ENCODE measurements at places on chromosomes 5 and 9.

- DNase-seq = no peak
Observed at GRCh38 chr5:76145945-76146344, 62.8 kb downstream of the SV2C start.

GRCh38 chr9:22211588-22212360 lies 202.7 kb upstream of the CDKN2B start:
- DNase-seq = no peak

DNA sequence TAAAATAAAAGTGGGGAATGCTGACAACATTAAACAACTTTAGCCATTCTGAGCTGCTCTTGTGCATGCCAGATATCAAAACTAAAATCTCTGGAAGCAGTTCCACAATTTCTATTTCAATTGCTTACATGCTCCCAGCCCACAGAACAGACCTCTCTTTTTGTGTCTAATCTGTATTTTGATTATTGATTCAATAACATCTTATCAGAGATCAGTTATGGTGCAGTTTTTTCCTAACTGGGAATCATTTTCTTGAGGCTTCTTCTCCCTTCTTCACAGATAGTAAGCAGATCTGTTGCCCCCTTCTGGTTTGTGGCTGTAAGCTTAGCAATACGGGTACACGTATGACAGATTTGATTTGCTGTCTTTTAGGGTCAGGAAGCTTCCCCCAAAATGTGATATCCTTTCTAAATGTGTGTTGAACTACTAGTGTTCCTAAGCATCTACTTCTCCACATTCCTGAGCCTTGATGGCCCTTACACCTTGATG lies 39.4 kb downstream of the MRPS27 start:
- DNase-seq = no peak

- DNase-seq = no peak
Observed at GRCh38 chr5:38831117-38831516, 14.7 kb upstream of the OSMR start.

GRCh38 chr9:85445887-85446286 lies 295.9 kb downstream of the AGTPBP1 start:
- DNase-seq = no peak

DNA sequence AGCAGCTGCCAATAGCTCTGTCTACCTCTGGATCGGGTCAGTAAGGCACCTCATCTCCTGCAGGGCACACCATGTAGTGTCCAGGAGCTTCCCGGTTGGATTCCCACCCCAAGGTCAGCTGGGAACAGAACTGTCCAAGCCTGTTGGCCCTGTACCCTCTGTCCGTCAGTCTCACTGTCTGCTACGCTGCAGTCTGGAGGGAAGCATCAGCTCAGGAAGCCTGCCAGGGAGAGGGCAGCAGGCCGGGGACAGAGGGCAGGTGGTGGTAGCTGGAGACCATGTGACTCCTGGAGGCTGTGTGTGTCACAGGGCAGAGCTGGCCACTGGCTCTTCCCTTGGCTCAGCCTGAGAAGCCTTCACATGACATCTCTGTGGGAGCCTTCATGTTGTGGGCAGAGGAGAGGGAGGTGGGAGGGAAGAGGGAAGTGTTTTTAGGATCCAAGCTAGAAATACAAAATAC lies 134.5 kb downstream of the SEC61B start:
- peak; percentile 74 for DNase-seq

- peak; percentile 38 for DNase-seq
Observed at GRCh38 chr5:171617266-171617665, 168.4 kb upstream of the SMIM23 start.

DNA sequence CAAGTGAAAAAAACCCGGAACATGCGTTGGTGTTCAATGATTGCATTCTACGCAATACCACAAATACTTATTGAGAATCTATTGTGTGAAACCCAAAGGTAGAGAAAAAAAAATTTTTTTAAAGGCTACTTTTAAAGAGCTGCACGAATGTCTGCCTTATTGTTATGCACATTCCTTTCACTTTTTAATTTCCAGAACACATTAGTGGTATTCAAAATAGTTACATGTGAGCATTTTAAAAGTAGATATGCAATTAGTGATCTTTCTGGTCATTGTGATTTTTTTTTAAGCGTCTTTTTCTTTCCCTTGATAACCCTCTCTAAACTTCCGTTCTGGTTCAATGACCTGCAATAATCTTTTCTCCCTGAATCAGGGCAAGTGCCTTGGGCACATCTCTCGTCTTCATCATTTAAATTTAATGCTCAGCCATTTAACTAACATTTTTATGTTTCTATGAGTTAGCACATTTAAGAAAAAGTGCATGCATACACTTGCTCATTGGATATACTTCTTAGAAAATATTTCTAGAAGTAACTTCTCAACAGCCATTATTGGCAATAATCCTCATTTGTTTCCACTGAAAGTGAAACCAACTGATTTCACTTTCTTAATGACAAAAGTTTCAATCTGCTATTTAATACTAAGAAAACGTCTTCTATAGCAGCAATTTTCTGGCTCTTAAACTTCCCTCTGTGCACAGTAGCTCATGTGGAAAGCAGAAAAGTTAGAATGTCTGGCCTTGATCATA lies 80.3 kb downstream of the CDH6 start:
- no peak for DNase-seq

GRCh38 chr5:1016036-1016435 lies 7.4 kb downstream of the NKD2 start:
- DNase-seq = no peak

- peak; percentile 86 for DNase-seq
Observed at GRCh38 chr9:5629312-5630080, 589 bp downstream of the RIC1 start.

GRCh38 chr5:39169081-39169480 lies 50.3 kb downstream of the FYB1 start:
- no peak for DNase-seq

- no peak for DNase-seq
Observed at GRCh38 chr5:83540105-83540504, 68.6 kb downstream of the VCAN start.

DNA sequence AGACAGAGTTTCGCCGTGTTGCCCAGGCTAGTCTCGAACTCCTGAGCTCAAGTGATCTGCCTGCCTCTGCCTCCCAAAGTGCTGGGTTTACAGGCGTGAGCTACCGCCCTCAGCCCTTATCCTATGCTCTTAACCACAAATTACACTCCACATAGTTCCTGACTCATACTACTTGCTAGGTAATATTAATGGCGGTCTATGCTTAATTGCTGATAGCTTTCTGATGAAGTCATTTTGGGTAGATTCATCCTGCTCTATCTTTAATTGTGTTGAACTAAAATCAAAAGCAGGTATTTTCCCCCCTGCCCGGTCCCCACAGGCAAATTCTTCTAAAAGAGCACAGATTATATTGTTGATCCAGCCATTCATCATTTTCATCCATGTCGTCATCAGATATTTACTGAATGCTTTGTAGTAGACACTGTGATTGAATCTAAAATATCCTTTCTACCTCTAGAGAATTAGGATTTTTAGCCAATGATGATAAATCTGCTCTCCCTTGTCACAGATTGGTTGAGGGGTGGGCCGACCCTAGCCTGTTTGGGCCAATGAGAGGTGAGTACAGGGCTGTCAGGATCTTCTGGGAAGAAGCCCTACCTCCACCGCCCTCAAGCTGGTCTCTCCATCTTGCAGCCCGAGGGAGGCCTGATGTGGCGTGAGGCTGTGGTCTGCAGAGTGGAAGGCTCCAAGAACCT lies 144.8 kb downstream of the NR3C1 start:
- DNase-seq = no peak

- DNase-seq = no peak
Observed at GRCh38 chr9:132782037-132782436, 96.0 kb downstream of the AK8 start.

DNA sequence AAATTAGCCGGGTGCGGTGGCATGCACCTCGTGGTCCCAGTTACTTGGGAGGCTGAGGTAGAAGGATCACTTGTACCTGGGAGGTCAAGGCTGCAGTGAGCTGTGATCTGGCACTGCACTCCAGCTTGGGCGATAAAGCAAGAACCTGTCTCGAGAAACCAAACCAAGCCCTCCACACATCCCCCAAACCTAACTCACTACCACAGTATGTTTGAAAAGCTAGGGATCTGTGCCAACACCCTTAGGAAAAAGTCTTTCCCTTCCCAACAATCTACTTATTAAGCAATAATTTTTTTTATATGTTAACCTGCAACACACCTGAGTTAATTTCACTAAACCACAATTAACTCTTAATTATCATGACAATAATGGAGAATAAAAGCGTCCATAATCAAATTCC lies 2.2 kb downstream of the UBTD2 start:
- no peak for DNase-seq

- DNase-seq = no peak
Observed at GRCh38 chr5:80591352-80591751, 21.3 kb upstream of the ANKRD34B start.

DNA sequence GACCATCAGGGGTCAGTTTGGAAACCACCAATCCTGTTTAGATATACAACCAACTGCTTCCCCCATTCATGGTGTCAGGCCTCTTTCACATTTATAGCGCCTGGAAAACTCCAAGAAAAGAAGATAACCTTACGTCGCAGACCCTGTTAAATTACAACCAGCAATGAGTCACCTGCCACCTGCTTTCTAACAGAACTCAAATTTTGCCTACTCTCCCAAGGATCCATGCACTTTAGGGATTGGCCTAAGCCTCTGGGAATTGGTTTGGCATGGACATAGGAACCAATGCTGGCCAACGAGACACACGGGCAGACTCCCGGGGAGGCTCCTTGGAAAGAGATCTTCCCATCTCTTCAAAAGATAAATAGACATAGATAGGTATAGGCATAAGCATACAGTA lies 87.0 kb downstream of the FEM1C start:
- no peak for DNase-seq

DNA sequence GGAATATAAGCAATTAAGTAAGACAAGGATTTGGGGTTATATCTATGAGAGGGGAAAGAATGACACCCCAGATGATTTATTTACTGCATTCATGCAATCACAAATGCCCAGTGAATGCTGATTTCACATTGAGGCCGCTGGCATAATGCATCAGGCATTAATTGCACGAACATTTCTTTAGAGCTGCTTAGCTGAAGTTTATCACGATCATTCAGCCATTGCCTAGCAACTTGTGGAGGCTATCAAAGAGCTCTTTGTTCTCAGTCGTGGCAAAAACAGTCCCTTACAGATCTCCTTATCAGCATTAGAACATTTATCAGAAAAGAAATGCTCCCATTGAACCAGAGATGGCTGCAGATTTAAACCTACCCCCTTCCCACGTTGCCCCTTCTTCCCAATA lies 88.7 kb upstream of the PRRC1 start:
- no peak for DNase-seq

DNA sequence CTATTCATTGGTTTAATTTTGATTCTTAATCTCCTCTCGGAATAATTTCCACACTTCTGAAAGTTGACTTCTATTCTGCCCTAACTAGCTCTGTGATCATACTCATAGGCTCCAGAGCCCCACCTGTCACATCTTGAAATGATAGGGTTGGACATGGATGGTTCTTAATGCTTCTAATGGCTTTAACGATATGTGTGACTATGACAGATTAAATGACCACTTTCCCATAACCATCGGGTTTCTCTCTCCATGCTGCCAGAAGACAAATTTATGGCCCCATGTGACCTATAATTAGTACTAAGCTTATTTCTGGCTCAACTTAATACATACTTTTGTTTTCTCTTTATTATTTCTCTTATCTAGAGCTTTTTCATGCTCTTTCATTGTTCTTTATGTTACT lies 251.1 kb upstream of the TUT7 start:
- no peak for DNase-seq

GRCh38 chr9:14211564-14211963 lies 102.4 kb downstream of the NFIB start:
- no peak for DNase-seq

DNA sequence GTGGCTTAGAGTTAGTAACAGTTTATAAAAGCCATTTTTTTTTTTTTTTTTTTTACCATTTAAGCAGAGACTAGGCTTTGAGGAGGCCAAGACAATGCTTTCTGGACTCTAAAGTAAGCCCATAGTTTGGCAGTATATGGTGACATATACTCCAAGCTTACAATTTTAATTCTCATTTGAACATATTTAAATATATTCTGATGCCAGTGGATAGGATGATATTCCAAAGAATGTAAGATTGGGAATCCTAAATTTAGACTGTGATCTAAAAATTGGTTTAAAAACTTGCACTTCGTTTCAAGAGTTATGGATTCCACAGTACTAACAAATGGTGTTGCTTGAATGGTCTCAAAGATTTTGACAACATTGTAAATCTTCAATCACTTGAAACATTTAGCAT lies 112.1 kb downstream of the CWC27 start:
- DNase-seq = no peak

DNA sequence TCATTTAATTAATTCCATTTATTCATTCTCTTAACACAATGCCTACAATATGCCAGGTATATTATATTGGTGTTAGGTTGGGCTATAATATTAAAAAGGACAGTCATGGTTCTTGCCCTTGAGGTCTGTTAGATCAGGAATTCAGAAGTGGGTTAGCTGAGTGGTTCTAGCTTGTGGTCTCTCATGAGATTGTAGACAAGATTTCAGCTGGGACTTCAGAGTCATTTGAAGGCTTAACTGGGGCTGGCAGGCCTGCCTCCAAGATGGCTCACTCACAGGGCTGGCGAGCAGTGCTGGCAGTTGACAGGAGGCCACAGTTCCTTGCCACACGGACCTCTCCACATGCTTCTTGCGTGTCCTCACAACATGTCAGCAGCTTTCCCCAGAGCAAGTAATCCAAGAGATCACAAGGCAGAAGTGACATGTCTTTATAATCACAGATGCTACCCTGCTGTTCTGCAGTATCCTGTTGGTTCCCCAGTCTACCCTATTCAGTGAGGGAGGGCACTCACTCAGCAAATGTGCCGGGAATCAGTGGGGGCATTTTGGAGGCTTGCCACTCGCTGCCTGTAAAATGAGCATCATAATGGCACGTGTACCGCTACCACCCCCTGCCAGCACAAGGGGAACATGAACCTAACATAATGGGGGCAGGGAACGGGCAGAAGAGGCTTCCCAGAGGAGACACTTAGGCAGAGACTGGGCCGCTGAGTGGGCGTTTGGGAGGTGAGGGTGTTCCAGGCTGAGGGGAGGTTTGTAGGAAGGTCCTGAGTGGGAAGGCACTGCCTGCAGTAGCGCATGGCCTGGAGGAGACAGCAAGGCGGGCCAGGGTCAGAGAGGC lies 70.0 kb downstream of the EXOSC2 start:
- no peak for DNase-seq

DNA sequence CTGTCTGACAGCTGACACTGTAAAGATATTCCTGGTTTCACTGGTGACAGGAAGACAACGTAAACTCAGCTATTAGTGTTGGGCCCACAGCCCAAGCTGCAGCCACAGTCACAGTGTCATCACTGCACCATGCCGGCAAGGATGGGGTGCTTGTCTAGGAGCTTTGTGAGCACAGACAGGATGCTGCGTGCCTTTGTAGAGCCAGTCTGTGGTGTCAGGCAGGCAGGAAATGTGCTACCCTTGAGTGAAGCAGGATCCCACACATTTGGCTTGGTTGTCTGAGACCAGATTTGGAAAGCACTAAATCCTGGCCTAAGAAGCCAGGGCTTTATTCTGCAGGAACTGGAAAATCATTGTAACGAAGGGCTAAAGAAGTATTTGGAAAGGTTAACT lies 121.6 kb upstream of the ADAMTS16 start:
- DNase-seq = no peak

- no peak for DNase-seq
Observed at GRCh38 chr5:177494346-177495195, 2.8 kb downstream of the PDLIM7 start.

GRCh38 chr5:150562832-150563231 lies 54.9 kb downstream of the NDST1 start:
- no peak for DNase-seq
